Left hindlimb (tissue), 1 donor: ENCODE measurements at places on chromosomes 3 and 15.

GRCh38 chr15:25810631-25811091, 52.5 kb downstream of the ATP10A start:
- no peak for DNase-seq

DNA sequence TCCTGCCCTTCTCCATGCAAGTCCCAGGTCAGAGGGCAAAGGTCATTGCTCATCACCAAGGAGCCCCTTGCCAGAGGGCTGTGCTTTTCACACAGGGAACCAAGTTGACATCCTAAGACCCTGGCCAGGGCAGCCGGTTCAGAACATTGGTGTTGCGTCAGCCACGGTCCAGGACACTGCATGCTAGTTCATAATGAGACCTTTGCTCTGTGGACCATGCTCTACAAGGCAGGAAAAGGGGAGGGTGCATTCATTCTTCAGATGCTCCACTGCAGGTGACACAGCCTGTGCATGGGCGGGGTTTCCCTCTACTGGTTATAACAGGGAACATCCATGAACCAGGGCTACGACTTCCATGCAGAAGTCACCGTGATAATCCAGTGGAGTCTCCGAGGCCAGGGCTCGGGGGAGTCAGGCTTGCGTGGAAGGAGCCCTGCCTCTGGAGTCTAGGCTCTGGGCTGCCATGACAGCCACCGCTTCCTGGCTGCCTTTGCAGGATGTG, 81.6 kb downstream of the OCA2 start:
- DNase-seq, result no peak

GRCh38 chr3:45952456-45952855, 9.2 kb downstream of the CXCR6 start:
- no peak for DNase-seq

- DNase-seq, result peak; percentile 83
Observed at GRCh38 chr15:20340931-20341661, 200.5 kb downstream of the GOLGA6L6 start.

GRCh38 chr3:42728056-42728455, 25.5 kb upstream of the HHATL start:
- no peak for DNase-seq

DNA sequence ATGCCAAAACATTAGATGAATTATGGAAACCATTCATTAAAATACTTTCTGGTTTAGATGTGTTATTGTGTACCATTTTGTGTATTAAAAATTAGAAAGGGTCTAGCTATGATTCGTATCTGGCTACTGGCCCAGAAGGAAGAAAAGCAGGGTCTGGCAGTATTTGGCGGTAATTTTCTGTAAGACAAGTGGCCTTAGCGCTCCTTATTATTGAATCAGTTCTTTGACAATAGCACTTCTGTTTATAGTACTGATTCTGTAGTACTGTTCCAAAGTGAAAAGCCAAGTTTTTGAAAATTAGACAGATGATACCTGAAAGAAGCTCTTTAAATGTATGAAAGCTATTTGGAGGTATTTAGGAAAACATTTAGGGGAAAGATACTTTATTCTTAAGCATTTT, 10.2 kb downstream of the GLCE start:
- no peak for DNase-seq

- peak; percentile 47 for DNase-seq
Observed at GRCh38 chr3:62039586-62039985, 333.8 kb downstream of the FEZF2 start.

DNA sequence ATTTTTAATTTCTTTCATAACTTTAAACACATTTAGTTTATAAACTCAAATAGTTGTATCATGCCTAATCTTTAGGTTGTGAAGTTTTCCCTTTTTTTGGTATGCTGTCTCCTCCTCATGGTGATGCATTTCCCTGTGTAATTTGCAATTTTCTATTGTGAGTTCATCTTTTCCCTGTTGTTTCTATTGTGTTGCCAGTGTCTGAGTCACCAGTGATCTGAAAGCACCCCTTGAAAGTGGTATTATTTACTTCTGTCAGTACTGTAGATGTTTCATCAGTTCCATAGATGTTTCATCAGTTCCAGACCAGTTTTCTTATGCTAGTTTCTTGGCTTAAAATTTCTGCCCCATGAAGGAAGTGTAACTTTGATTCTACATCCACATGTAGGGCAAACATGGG, 80.6 kb downstream of the OXSM start:
- DNase-seq, result no peak

DNA sequence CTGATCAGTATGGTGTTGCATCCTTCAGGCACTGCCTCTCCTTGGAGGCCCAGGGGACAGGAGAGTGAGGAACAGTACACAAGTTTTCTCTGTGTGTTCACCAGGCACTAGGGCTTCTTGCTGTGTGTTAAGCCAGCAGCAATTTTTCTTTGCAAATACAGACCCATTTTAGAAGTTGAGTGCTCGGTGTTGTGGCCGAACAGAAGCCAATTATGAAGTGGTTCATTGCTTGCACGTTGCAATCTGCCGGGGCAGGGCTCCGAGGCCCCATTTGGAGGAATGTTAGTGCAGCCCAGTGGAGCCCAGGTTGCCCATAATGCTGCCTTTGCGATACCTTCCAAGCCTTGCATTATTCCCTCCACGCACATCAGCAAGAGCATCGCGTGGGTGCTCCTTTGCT, 51.0 kb downstream of the EPHB1 start:
- no peak for DNase-seq

GRCh38 chr3:23741036-23741706, 64.6 kb upstream of the UBE2E1 start:
- DNase-seq, result no peak
